Activated T-helper 2 cell treated with anti-CD3 and anti-CD28 coated beads, Interferon-gamma antibody, Interleukin-2, Interleukin-4, amounts not matched to agents 10 μg/mL and 5 μg/mL and 100 μg/mL, durations not matched to agents 14 hours and 24 hours and 36 hours (primary cell): ENCODE measurements at places on chromosomes 1 and 21. TPM values are rescaled to one million over a fixed set of nuclear protein-coding genes. Genes with fewer than 3 reads are reported as not detected.

GRCh38 chr1:203268901-203269653 is 36.2 kb upstream of the BTG2 start:
- peaks cover 30% of the 10 kb centered on the region for H3K4me1 ChIP-seq
- no peak for DNase-seq
- no peaks in the 10 kb centered on the region for H3K27me3 ChIP-seq
- H3K36me3 ChIP-seq: no peaks in the 10 kb centered on the region

DNA sequence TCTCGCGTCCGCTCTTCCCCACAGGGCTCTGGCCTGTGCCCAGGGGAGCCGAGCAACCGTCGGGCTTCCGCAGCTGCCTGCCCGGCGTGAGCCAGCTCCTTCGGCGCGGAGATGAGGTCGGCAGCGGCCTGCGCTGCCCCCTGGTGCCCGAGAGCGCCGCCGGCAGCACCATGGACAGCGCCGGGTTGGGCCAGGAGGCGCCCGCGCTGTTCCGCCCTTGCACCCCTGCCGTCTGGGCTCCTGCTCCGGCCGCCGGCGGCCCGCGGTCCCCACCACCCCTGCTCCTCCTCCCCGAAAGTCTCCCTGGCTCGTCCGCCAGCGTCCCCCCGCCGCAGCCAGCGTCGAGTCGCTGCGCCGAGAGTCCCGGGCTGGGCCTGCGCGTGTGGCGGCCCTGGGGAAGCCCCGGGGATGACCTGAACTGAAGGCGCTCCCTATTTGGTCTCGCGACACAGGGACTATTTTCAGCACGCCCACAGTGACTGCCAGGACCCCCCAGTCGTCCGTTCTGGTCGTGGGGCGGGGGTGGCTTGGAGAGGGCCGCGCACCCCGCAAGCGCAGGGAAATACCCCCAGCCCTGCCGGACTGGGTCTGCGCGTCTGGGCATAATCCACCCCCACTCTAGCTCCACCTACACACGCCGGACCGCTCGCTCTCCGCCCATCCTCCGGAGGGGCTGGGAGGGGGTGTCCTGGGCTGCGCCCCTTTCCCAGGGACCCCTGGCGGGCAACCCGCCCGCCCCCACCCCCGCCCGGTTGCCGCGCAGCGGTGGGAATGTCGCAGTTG is 1.3 kb downstream of the HES3 start:
- peaks cover 7% of the 10 kb centered on the region for H3K4me1 ChIP-seq
- H3K36me3 ChIP-seq: no peaks in the 10 kb centered on the region
- no peak overlapping the region for H3K27ac ChIP-seq
- peak; percentile 76 for DNase-seq
- no peak overlapping the region for H3K4me3 ChIP-seq

- DNase-seq: no peak
- H3K4me3 ChIP-seq: no peak overlapping the region
- H3K36me3 ChIP-seq: no peaks in the 10 kb centered on the region
- no peak overlapping the region for H3K27ac ChIP-seq
- H3K4me1 ChIP-seq: peaks cover 11% of the 10 kb centered on the region
Observed at GRCh38 chr21:45471525-45472221, 66.7 kb downstream of the COL18A1 start.

Gene PCP4
- total RNA-seq: not detected in 2 replicates

- H3K27me3 ChIP-seq: no peaks in the 10 kb centered on the region
- no peaks in the 10 kb centered on the region for H3K36me3 ChIP-seq
- no peak for DNase-seq
- no peak overlapping the region for H3K27ac ChIP-seq
- H3K4me1 ChIP-seq: no peaks in the 10 kb centered on the region
Observed at GRCh38 chr1:199546323-199546722, 481.2 kb upstream of the NR5A2 start.
